Amniotic stem cell (primary cell): ENCODE measurements at places on chromosomes 6 and 20.

GRCh38 chr20:1122388-1123315, 4.2 kb downstream of the PSMF1 start:
- DNase-seq: no peak

- no peak for DNase-seq
Measured at GRCh38 chr6:26258212-26258977, 106.6 kb upstream of the BTN3A2 start.

DNA sequence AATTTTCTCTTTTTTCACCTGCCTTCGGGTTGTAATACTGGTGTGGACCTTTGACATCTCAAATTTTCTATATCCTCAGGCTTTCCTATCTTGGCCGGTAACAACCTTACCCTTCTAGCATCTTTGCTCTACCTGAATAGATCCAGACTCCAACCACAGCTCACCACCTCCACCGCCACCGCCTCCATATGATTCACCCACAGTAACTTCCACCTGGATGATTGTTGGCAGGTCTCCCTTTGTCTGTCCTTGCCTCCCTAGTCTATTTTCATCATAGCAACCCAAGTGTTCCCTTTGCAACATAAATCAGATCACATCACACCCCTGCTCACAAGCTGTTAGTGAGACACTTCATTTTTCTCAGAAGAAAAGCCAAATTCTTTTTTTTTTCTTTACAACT, 525.8 kb upstream of the POU3F2 start:
- no peak for DNase-seq

DNA sequence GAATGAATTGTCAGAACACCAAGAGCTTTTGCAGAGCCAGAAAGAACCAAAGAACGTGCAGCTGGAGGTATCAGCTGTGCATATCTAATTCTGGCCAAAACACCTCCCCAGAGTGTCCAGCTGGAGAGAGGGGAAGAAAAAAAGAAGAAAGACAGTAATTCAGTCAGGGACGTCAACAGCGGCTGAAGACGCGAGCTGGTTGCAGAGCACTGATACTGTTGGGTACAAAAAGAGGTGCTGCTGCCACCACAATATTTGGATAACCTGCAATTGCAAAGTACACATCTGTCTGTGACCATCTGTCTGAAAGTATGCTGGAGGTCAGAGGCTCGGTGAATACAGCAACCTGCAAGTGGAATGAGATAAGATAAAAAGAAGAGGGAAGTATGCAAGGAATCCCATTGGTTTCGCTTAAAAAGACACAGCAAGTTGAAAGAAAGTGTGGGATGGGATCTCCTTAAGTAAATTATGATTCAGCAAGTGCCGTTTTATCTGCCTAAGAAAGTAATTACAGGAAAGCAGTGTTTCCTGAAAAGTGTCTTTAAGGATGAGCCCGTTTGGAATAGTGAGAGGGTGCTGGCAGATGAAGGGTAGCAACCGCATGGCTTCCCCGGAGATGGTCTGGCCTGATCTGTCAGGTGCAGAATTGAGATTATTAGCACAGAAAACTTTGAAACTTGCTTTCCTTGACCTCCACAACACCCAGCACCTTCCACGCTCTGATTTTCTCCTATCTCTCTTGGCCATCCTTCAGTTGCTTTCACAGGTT, 189.9 kb upstream of the PRDM1 start:
- DNase-seq: no peak

DNA sequence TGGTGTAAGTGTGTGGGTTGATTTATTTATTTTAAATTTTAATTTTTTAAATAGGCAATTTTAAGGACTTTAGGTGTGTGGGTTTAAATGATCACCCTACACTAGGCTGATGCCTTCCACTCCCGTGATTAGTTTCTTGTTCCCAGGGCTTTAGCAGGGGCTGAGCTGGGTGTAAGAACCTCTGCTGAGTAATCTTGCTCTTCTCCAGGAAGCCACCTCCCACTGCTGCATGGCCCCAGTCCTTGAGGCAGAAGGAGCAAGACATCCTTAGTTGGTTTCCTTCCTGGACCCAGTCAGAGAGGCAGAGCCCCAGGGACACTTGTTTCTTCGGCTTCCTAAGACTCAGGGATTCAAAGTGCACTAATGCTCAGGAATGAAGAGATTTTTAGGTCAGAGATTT, 19.8 kb upstream of the CDC5L start:
- no peak for DNase-seq

- DNase-seq: no peak
Measured at GRCh38 chr6:52130440-52130839, 43.0 kb upstream of the PKHD1 start.

DNA sequence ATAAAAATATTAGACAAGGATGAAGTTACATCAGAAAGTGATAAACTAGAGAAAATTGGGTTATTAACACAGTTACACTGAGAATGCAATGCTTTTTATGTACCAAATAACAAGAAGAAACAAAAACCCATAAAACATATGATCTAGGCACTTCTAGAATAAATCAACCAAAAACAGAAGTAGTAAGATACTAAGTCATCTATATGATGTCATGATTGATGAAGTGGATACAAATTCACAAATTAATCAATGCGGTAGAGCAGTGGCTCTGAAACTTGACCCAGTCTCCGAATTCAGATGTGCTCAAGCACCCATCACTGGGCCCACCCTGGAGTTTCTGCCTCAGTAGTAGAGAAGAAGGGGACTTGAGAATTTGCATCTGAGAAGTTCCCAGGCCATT, 112.1 kb upstream of the SSTR4 start:
- DNase-seq: no peak

DNA sequence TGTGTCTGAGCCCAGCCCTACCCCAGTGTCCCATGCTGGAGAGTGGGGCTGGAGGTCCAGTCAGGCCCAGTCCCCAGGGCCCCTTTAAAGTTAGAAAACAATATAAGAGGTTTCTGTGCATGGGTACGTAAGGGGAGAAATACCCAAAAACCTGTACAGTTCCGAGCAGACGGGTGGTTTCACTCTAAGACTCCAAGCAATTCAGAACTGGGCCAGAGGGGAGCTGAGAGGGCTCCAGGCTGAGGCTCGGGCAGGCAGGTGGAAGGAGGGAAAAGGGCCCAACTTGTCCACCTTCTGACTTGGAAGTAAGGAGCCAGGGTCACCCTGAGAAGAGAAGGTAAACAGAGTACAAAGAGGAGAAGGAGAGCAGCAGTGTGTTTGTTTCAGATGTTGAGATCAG, 296.0 kb downstream of the CDH4 start:
- no peak for DNase-seq

DNA sequence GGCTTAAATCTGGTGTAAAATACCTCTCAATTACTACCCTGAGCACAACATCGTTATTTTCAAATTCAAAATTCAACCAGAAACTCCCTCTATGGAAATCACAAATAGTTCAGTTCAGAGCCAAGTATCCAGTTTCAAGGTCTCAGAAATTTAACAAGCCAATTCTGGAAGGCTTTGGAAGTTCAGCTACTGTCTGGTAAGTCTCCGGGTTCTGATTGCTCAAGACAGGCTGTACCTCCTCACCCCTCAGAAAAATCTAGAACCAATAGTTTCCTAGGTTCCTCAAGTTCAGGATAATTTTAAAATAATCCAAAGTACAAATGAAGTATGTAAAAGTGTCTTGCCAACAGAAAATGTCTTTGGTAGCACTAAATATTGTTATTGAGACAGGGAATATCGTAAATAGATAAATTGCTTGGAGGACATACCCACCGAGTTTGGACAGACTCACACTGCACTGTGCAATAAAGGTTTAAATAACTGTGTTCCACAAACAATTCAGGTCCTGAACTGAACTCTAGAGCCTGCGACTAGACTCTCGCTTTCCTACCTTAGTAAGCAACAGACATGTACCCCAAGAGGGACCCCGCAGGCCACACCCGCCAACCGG, 729 bp downstream of the ATG5 start:
- DNase-seq: no peak

DNA sequence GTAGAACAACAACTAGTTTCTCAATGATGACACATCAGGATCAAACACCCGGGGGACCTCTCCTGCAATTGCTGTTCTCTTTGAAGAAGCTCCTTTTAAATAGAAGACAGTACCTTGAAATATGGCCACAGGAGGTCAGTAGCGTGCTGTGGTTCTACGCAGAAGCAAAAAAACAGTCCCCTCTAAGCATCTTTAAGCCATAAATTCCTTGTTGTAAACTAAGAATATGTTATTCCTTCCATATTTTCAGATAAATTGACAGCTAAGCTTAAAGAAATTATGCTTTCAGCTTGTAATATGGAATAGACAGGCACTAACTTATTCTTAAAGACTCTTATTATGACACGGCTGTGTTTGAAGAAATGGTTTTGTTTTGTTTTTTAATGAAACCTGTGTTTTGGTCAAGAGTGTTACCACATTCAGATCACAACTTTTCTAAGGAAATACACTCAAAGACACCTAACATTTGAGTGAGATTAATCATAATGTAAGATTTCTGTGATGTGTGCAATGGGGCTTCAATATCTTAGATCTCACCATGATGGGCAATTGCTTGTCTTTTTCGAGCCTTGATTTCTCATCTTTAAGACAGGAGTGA, 49.7 kb upstream of the IL20RA start:
- DNase-seq: peak; percentile 38

GRCh38 chr20:24805456-24806238, 143.4 kb upstream of the CST7 start:
- no peak for DNase-seq

DNA sequence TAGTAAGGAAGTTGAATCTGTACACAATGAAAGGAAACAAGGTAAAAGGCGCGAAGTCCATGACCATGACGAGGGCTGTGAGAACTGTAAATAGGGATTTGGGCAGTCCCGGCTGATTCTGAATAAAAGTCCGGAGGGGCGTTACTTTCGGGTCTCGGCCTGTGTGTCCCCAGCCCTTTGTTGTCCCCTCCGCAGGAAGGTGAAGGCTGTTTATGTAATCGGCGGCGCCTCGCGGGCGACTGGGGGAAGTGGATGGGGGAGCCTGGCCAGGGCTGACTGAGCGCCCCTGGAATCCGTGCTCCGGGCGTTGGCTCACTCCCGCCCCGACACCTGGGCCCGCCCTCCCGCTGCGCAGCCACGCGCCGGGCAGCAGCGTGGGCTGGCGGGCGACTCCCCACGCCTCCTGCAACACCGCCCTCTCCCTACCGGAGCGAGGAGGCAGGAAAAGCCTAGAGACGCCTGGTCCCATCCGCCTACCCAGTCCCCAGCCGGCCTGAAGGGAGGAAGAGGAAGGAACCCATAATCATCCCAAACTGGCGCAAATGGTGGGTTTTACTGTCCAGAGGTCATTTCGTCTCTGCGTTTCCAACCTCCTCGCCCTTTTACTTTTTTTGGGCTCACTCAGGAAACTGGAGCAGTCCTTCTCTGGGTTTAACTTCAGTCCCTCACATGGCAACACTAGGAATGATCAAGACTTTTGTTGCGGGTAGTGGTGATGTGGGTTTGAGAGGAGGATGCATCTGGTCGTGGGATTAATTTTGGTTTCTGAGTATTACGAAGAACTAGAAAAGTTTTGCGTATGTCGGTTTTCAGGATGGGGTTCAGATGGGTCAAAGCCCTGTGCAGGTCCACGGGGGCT, 12.1 kb downstream of the TRIM31 start:
- DNase-seq: no peak
